ENCODE measurements at places on chromosomes 7 and 10.

- no peak for DNase-seq
These were observed 8.8 kb upstream of the DNTT start for GRCh38 chr10:96295475-96295874.

DNA sequence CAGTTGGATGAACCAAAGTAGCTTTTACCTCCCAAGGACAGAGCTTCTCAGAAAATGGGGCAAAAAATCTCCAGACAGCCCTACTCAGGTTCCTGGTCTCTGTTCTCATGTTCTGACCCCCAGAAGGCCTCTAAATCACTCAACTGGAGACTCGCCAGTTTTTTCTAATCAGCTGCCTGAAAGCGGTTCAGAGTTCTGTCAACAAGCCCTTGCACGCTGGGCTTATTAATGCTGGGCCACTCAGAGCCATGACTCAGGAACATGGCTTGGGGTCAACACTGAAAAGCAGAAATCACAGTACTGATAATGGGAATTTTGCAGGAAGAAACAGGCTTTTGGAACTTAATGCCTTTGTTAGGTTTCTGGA is 15.3 kb downstream of the ECHDC3 start:
- no peak for DNase-seq

DNA sequence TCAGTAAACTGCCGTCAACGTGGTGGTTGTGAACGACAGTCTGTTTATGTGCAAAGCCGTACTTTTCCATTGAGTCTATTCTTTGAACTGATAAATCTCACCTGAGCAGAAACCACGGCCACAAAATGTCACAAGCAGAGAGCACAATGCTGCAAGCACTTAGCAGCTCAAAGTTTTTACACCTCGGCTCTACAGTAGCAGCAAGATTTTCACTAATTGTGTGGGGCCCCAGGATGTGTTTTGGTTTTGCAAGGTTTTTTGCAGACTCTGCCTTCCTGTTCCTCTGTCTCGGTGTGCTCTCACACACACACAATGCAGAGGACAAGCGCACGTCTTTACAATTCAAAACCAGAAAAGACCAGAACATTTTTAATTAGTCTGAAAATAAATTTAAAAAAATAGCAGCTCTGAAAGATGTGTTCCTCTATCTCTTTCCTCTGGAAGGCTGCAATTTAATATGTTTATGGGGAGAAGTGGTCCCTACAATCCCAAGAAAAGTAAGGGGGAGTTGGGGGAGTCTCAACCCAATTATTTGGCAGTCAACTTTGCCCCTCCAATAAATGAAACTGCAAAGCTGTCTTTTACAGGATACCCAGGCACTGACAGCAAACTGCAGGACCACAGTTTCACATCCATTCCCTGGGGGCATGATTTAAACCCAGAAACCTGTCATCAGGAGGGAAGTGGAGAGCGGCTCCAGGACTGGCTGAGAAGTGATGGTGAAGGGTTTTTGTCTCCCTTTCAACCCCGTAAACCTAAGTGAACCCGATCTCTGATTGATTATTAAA is 73.8 kb upstream of the SFMBT2 start:
- DNase-seq, result peak; percentile 71

GRCh38 chr7:77752016-77752415 is 46.2 kb downstream of the TMEM60 start:
- DNase-seq, result no peak

- DNase-seq, result no peak
These were observed 70.2 kb downstream of the HTR7 start for GRCh38 chr10:90787393-90788198.

DNA sequence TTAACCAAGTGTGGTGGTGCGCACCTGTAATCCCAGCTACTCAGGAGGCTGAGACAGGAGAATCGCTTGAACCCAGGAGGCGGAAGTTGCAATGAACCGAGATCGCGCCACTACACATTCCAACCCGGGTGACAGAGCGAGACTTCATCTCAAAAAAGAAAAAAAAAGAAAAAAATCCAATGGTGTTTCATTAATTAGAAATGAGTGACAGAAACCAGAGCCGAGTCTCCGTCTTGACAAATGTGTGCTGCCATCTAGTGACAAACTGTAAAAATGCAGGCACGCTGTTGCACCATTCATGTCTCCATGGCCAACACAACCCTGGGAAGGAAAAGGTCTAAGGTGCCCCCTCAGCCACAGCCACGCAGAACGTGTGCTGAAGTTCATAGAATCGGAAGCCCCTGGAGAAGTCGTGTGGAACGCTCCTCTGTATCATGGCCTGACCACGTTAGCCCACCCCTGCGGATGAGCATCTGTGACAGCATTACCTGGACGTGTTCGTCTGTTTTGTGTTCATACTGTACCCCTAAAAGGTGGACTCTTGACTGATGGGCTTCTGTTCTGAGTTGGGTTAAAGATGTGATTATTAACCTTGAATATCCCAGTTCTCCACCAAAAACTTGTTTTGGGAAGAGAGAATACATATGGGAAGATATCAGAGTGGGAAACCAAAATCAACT is 94.9 kb downstream of the LYZL2 start:
- DNase-seq, result peak; percentile 86

DNA sequence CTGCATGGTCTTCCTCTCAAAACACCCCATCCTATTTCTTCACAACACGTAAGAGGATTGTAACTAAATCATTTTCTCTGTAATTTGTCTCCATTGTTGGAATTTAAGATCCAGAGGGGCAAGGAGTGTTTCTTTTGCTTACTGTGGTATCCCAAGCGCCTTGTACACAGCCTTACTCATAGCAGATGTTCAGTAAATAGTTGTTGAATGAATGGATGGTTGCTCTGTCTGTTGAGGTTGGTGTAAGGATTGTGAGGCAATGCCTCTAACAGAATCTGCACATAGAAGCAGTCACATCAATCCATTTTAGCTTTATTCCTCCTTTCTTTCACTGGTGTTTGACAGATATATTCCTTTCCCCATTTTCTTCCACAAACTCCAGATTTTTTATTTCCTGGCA is 90.1 kb downstream of the ZNF365 start:
- DNase-seq, result no peak

GRCh38 chr7:36919738-36920137 is 195.4 kb upstream of the AOAH start:
- DNase-seq, result no peak

DNA sequence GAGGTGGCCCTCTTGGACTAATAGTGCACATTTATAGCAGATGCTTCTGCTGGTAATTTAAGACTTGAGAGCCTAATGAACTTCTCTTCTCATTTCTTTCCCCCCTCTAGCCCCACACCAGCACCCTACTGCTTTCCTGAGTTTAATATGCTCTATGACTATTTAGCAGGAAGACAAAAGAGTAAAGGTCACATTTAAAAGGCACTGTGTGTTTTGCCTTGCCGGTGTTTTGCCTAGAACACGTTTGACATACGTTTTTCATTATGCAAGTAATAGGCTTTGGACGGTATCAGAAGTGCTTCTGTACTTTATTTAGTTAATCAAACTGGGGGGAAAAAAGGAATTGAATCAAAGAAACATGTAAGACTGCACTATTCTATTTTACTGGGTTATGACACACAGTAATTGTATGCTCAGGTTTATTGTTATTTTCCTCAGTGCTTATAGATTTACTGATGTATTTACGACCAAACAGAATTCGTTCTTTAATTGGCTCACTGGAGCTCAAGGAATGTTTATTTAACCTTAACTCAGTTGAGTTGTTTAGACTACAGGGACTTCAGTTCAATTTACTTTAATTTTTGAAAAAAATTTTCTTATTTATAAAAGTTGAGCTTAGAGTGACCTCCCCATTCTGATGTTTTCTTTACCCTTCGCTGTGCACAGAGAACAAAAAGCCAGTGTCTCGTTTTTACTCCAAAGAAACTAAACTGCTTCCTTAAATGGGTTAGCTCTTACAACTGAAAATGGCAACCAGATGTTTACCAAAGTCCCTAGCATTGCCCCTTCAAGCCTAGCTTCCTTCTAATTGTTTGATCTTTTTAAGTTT is 35.4 kb downstream of the CPED1 start:
- DNase-seq, result no peak

DNA sequence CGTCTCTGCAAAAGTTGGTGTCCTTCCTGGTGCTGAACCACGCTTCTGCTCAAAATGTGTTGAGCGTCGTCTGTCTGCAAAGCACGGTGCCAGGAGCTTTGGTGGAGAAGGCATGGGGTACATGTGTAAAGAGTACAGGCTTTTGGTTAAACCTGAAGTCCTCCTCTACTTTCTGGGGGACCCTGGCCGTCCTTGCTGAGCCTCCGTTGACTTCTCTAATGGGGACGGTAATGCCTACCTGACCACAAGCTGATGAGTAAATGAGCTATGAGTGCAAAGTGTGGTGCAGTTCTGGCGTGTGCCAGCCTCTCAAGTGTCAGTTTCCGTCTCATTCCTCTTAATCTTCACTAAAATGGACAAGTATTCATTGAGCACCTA is 527 bp upstream of the HERPUD2 start:
- DNase-seq, result peak; percentile 70

GRCh38 chr7:1065585-1066241 is 21.4 kb downstream of the GPR146 start:
- DNase-seq, result peak; percentile 93

GRCh38 chr7:7773334-7774309 is 55.2 kb upstream of the RPA3 start:
- DNase-seq, result no peak

DNA sequence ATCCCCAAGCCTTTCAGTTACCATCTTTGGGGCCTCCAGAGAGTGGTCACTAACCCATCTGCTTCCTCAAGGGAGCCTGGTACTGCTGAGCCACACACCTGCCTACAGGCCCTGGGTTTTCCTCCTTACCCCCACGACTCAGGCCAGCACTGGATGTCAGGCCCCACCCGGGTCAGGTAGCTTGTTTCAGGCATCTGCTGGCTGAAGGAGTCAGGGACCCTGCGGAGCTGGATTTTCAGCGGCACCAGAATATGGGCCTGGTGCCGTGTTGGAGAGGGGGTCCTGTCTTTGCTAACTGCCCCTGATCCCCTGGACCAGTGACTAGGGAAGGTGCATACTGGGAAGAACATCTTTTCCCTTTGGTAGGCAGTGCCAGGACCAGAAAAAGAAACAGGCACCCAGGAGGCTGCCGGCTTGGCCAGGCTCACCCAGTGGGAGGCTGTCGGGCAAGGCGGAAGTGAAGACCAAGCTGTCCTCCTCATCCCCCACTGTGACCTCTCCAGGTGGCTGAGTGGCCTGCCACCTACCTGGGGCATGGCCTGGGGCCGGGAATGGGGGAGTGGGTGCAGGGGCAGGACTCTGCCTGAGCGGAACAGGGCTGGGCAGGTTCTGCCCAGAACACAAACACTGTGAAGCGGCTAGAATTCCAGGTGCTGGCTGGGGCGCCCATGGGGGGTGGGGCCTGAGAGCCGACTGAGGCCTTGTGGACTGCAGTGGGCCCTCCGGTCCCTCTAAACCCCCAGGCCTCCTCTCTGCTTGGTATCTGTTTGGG is 12.4 kb upstream of the SAMD8 start:
- DNase-seq, result no peak

DNA sequence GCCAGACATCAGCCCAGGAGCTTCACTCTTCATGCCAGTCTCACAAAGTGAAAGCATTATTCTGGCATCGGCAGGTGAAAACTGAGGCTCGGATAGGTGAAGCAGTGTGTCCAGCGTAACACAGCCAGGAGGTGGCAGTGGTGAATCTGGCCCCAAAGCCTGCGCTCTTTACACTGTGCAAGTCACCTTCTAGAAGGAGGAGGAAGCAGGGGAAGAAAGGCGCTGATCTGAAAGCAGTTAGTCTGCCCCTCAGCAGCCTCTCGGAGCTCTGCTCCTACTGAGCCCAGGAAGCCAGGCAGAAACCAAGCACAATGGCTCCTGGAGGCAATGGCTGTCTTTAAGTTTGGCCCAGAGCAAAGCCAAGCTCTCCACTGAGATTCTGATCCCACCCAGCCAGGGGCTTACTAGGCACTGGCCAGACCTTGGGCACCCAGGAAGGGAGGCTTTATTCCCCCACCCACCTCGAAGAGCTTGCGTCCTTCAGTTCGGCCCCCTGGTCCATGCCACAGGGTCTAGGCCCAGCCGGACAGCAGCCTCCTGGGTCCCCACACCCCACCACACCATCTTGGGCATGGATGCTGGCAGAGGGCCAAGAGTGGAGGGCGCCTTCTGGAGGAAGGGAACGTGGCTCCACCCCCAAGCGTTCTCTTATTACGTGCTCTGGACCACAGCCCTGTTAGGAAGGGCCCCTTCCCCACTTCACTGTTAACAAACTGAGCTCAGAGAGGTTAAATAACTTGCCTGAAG is 104.5 kb downstream of the GRID1 start:
- peak; percentile 57 for DNase-seq

- DNase-seq, result no peak
These were observed 56.8 kb downstream of the CACNB2 start for GRCh38 chr10:18196806-18197550.

DNA sequence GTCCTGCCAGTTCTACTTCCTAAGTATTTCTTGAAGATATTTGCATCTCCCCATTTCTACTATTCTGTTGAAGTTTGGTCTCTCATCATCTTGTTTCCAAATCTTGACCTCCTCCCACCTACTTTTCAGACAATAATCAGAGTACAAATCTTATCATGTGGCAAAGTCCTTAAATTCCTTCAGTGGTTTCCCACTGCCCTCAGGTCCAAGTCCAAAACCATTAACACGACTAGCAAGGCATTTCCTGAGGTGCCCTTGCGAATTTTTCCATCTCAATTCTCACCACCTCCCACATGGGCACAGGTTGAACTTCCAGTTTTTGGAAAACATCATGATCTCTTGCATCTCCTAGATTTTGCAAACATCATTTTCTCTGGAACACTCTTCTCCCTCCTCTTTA is 97.2 kb upstream of the CDK1 start:
- no peak for DNase-seq

DNA sequence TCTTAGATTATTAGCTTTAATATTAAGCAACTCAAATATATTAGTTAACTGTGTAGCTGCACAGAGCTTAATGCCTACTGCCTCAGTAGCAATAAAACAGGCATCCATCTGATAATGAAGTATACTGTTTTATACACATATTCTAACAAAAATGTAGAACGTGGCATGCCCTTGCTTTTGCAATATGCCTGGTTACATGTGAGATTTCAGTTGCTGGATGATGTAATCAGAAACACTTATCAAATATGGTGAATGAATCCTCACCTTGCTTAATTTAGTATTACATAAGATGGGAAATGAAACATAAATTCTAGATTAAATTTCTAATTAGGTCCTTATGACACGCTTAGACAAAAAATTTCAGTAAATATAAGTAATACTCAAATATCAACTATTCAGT is 8.0 kb downstream of the DNAJC1 start:
- no peak for DNase-seq

DNA sequence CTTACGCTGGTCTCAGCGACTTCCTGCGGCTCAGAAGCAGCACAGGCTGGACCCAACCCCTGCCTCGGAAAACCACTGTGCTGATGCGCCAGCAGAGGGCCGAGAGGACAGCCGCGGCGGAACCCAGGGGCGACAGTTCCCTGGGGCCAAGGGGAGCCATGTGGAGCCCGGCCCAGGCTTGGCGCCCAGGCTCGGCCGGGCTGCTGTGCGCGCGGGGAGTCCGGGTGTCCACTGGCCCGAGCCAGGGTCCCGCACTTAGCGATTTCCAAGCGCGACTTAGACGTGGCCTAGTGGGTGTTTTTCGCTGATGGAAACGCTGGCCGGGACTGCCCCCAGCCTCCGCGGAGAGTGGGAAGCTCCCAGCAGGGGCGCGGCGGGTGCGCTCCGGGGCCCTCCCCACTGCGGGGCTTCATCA is 18.6 kb upstream of the ZNF32 start:
- DNase-seq, result no peak

GRCh38 chr10:11018432-11018841 is 765 bp downstream of the CELF2 start:
- no peak for DNase-seq
